ENCODE measurements at places on chromosomes 6 and 20. TPM values are rescaled to one million over a fixed set of nuclear protein-coding genes. Genes with fewer than 3 reads are reported as not detected.

- peak; percentile 75 for DNase-seq
These were observed 65.4 kb upstream of the FBXL4 start for GRCh38 chr6:99013145-99013544.

- DNase-seq: no peak
These were observed 645.3 kb downstream of the FRK start for GRCh38 chr6:115415378-115415777.

DNA sequence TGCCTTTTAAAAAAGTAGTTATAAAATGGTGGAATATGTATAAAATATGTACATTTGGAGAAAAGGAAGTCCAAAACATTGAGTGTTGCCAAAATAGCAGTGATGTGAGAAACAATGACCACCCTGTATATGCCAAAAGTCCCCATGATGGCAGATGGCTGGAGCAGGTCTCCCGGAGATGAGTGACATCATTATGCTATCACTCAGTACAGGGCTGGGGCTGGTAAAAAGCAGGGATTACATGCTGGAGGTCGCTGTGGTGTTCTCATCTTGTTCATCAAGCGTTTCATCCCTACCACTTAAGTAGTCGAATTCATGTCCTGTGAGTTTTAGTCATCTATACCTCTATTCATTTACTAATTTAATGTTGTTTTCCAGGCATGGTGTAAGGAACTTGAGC is 315.3 kb upstream of the SLC35B3 start:
- DNase-seq: no peak

DNA sequence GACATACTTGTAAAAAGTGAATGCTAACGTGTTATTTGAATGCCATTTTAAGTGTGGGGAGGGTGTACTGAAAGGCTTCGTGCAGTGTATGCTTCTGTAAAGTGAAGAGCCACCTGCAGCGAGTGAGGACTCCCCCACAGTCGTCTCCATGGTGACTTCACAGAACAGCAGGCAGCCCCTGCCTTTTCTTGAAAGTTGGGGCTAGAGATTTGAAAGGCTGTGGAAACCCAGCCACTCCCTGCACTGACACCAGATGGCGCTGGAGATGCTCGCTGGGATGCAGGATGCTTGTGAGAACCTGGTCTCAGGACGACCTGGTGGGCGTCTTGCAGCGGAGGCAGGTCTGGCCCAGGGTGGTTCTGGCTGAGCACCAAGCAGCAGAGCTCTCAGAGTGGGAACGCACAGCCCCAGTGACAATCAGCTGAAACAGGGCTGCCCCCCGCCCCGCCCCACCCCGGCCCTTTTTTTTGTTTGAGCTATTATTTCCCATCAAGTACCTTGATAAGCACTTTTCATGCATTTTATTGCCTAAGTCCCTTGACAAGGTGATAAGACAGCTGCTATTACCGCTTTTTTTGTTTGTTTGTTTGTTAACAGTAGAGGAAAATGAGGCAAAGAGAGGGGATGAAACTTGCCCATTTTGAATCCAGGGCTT is 150.3 kb downstream of the SYCP2 start:
- DNase-seq: peak; percentile 93

DNA sequence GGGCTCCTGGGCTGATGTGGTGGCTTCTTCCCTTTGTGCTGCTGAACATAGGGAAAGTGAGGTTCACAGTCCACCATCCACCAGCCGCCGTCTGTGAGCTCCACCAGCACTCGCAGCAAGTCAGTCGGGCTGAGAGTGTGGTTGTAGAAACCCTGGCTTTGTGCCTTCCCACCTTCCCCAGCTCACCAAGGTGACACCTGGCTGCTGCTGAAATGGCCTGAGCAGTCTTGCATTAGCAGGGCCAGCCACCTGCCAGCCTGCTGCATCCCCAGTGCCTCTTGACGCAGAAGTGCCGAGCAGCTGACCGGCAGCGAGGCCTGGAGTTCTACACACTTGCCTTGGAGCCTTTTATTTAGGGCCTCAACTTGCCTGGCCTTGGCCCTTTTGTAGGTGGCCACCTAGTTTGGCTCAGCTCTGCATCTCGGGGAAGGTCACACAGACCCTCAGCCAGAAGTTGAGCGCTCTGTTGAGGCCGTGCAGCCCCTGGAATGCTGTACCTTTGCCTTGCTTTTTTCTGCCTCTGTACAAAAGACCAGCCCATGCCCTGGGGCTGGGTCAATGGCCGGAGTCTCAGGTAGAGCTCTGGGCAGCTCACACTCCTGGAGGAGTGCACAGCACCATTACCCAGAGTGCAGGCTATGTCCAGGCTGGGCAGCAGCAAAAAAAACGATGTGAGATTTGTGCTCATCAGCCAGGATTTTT is 76.5 kb downstream of the PTPN1 start:
- peak; percentile 1 for DNase-seq

GRCh38 chr6:137798261-137798660 is 68.8 kb upstream of the TNFAIP3 start:
- peak; percentile 64 for DNase-seq

GRCh38 chr20:51797357-51798025 is 4.8 kb downstream of the SALL4 start:
- DNase-seq: no peak

GRCh38 chr6:36917541-36918193 is 31.9 kb downstream of the C6orf89 start:
- DNase-seq: no peak

DNA sequence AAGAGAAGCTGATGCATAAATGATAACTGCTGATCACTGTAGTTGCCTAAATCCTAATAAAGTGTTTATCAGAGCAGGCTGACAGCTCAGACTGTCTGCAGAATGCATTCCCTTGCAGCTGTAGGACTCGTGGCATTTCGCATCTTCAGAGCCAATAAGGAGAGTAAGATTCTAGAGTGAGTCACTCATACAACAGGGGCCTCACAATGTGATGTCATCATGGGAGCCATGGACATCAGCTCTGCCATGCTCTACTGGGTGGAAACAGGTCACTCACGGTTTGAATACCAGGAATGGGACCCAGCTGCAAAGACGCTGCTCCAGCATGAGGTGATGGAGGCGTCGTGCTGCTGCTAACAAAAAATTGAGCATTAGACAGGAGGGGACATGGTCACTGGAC is 7.4 kb downstream of the FAM209B start:
- DNase-seq: no peak

- DNase-seq: no peak
These were observed 28.5 kb upstream of the BPIFA2 start for GRCh38 chr20:33139467-33139866.

ROS1 gene
- total RNA-seq: 1.4 TPM

- no peak for DNase-seq
These were observed 28.7 kb downstream of the DNAJC5 start for GRCh38 chr20:63923651-63924050.

MRPS18B gene
- 67.3 TPM for total RNA-seq

DNA sequence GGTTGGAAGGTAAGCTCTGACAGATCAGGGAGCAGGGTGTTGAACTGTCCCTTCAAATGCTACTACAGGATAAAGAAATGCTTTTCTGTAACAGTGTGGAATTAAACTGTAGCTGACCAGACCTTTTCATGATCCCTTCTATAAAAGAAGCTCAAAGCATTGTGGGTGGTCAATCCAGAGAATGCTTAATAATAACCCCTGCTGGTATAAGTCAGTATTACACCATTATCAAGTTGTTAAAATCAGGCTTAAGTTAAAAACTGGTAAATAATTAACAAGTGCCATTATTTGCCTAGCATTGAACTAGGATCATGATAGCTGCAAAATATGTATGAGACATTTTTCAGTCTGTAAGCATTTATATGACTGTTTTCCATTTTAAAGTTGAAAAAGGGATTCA is 468.9 kb downstream of the PKHD1 start:
- no peak for DNase-seq

Data from osteoblast (primary cell).